NCI-H2171 (cell line): ENCODE measurements at places on chromosomes 4 and X.

DNA sequence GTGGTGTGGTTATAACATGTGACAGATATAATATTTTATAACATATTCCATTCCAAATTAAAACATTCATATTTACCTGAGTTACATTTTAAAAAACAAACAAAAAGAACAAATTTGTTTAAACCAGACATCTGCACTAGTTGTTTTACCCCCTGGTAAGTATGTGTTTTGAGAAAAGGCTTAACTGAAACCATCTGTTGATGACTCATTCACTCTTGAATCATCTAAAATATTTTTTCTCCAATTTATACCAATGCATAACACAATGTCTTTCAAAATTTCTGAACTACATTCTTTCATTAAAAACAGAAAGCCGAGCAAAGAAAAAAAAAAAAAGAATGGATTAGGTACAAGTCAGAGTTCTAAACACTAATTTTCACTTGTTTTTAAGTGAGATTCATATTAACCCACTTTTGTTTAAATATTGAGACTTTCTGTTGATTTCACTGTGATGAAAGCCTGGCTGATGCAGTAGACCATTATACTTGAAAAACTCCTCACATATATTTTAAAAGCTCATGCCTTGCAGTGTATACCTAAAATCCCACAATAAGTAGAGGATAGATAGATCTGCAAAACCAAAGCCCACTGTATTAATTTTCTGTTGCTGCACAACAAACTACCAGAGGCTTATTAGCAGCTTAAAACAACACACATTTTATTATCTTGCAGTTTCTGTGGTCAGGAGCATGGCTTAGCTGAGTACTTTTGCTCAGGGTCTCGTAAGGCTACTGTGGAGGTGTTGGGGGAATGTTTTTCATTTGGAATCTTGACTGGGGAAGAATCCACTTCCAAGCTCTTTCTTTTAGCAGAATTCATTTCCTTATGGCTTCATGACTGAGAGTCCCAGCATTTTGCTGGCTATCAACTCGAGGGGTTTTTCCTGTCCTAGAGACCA, 221.5 kb downstream of the PCDH18 start:
- DNase-seq, result no peak

DNA sequence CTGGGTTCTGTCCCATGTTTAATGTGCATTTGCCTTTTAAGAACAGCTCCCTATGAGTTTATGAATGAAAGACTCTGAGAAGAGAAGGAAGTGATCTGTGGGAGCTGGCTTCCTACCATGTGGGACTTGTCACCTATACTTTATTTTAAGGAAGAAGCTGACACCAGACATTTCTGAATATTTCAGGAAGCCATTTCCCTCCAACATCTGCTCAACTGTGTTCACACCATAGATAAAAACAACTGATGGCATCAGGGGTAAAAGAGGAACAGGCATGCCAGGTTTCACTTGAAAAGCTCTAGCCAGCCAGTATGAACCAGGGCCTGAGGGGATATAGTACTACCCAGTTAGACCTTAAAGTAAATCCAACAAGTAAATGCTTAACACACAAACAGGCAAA, 116.0 kb downstream of the COL4A6 start:
- no peak for DNase-seq

DNA sequence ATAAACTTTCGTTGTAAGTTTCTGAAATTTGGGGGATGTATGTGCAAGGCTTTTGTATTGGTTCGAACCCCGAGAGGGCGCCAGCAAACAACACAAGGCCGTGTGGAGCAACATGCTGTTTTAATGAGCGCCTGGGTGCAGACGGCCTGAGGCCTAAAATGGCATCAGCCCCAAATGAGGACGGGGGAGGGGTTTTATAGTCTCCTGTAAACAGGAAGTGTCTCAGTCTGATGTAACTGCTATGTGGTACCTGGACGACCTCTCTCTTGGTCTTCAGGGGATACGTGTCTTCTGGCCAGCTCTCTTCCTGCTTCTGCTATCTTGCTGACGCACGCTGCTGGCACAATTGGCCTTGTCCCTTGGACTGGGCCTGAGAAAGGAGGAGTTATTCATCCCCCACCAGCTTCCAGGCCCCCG, 1348.0 kb downstream of the ADGRL3 start:
- no peak for DNase-seq

DNA sequence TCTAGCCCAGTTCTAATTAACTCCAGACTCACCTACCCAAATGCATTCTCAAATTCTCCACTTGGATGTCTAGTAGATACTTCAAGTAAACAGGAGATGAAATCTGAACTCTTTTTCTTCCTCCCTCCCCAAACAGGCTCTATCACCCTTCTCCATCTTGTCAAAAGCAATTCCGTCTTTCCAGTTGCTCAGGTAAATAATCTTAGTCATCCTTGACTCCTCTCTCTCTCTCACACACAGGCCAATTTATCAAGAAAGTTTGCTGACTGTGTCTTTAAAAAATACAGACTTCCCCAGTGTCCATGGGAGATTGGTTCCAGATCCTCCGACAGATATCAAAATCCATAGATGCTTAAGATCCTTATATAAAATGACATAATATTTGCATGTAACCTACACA, 12.9 kb downstream of the TXK start:
- no peak for DNase-seq

DNA sequence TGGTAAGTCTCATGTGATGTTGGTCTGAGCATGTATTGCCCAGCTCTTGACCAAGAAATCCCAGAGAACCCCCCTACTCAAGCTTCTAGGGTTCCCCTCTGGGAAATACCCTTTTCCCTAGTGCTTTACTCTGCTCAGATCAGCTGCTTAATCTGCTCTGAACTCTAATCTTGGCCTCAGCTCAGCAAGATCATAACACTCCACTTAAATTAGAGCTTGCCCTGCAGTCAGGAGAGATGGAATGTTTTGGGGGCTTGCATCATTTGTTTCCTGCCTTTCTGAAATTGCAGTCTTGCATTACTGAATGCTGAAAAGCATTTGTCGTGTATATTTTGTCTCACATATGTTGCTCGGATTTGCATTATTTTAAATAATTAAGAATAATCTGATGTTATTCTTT, 1153.6 kb downstream of the FSTL5 start:
- no peak for DNase-seq

DNA sequence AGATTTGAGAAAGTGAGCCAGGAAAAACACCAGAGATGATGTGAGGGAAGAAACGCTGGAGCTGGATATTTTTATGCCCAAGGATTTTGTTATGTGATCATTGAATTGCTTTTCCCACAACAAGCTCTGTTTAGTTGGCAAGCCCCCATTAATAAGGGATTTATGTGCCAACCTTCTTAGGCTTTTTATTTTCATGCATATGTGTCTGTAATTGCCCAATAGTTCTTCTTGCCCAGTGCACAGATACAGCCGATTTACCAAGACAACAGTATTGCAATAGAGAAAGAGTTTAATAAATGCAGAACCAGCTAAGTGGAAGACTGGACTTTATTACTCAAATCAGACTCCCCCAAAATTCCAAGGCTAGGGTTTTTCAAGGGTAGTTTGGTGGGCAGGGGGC, 57.7 kb downstream of the TRIM2 start:
- DNase-seq, result no peak

GRCh38 chrX:76428243-76429130, 977 bp downstream of the MAGEE1 start:
- DNase-seq, result no peak

DNA sequence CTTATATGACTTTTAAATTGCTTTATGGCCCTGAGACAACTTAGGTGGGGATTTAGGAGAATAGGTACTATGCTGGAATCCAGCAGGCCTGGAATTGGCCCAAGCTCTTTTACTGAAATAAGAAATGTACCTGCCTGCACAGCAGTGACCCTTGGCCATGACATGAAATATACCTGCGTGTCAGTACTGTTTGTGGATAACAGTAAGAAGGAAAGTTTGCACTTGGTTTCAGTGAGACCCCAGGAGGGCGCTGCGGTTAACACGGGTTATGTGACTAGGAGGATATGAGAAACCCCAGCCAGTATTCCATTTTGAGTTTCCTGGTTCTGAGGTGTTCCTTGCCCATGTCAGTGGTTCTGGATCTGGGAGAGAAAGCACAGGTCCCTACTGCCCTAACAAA, 5.3 kb downstream of the MTM1 start:
- DNase-seq, result no peak

- DNase-seq, result no peak
These were observed 90.1 kb upstream of the EFHC2 start for GRCh38 chrX:44433556-44433955.

DNA sequence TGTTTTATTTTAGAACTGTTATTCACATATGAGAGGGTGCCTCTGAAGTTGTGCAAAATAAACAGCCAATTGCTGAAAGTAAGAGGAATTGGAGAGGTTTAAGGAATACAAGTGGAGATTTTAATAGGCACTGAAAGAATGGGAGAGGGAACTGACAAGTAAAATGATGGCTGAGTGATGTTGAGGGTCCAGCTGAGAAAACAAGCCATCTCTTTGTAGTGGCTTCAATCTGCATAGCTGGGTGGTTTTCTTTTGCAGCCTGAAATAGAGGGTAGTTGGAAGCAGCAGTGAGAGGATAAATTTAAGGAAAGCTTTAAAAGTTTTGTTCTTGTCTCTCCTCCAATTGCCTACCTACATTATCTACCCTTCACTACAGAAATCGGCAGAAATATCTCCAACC, 106.7 kb upstream of the DGKK start:
- DNase-seq, result no peak

GRCh38 chrX:152958047-152958446, 35.9 kb downstream of the PNMA5 start:
- DNase-seq, result no peak
